Chondrocyte (in vitro differentiated cells): ENCODE measurements at places on chromosomes 11 and 22.

DNA sequence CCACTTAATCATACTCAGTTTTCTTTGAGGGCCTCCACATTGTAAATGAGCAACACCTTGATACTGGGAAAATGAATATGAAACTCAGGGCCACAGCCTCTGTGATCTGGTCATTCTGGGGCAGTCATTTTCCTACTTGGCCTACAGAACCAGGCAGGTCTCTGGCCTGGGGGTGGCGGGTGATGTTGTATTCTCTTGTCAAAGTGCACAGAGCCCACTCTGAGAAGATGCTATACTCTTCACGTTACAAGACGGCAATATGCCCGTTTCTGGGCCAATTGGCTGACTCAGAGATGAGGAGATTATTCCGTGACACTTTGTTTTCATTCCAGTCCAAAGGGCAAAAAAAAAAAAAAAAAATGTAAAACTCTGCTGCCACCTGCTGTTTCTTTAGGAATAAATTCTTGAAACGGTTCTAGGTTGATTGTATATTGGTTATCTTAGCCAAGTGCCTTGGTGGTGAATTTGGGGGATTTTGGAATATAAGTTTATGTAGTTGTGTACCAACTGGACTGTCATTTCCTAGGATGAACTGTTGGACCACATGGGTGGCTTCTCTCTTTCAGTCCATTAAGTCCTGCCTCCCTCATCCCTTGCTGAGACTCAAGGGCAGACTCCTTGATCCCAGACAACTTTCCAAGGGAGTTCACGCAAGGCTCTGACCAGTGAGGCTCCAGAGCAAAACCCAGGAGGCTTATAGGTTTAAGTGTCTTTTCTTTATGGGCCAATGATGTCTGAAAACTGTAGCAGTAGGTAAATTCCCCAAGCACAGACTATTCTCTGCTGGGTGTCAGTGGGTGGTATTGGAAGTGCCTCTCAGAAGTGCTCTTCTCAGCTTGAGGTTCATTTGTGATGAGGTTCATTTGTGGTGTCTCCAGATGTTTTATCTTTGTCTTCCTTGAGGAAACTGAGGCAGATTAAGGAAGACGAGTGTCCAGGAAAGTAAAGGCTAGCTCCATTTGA is 18.2 kb downstream of the ADM start:
- no peak for DNase-seq

DNA sequence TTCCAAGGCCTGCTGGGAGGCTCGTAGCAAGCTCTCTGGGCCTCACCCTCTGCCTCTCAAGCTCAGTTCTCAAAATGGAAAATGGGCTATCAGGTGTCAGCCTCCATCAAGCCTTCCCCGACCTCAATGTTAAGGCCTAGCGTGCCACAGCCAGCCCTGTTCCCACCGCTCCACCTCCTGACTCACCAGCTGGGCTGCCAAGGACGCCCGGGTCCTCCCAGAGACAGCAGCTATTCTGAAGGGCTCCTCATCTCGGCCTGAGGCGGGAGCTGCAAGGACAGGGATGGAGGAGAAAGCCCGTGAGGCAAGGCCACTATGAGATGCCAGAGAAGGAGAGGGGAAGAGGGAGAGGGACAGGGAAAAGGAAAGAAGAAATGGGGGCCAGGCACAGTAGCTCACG is 19.9 kb downstream of the ARAP1 start:
- no peak for DNase-seq

- DNase-seq, result no peak
Measured at GRCh38 chr11:10114593-10115404, 179.2 kb downstream of the SBF2 start.

DNA sequence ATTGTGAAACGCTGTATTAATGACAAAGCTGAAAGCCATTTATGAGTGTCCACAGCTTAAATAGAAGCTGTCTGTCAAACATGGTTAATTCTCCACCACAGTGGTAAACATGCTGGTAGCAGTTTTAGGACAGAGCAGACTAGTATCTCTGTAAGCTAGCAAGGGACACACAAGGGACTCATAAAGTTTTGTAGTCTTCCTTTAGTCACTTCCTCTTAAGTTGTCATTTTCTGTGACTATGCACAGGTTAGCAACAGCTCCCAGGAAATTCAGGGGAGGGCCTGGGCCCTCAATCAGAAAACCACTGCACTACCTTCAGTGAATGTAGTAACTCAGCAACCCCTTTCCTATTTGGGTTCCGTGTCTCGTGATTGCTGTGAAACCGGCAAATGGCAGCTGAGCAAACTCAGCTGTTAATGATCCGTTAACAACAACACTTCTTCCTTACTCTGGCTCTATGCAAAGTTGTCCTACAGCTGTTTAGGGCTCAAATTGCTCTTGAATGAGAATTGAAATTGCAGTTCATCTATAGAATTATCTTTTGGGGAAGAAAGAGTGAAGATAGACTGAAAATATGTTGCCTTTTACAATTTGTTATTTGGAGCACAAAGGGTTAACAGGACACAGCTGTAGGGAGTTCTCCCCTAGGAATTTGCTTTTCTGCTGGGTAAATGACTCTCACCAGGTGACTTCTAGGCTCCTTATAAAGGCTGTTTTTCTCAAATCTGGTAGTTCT is at the start of gene MMP26:
Gene MMP26 (plus strand): TSS at position 731 of the 736 bp plus-strand sequence.
- DNase-seq, result no peak
